Jurkat, Clone E6-1 (cell line): ENCODE measurements at places on chromosomes 4 and X.
A peak's percentile ranks its signal among the peaks of the same experiment; 100 is the strongest.

- no peak for DNase-seq
Measured at GRCh38 chr4:155042014-155042413, 166.4 kb upstream of the NPY2R start.

DNA sequence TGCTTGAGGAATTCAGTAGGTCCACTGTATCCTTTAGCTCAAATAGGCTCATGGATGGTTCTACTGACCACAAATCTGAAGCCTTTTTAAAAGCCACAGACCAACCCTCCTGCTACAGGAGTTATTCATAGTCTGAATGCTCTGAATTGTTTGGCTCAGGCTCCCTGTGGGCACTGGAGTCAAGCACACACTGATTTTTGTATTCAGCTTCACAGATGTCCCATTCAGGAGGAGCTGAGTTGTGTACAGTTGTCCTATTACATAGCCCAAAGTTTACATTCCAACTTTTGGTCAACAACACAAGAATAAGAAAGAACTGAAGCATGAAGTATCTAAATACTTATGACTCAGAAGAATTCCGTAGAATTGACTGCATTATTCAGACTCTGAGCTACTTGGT lies 243.9 kb downstream of the UNC5C start:
- no peak for DNase-seq

- DNase-seq = peak; percentile 23
Measured at GRCh38 chrX:66731398-66731797, 92.5 kb upstream of the EDA2R start.

DNA sequence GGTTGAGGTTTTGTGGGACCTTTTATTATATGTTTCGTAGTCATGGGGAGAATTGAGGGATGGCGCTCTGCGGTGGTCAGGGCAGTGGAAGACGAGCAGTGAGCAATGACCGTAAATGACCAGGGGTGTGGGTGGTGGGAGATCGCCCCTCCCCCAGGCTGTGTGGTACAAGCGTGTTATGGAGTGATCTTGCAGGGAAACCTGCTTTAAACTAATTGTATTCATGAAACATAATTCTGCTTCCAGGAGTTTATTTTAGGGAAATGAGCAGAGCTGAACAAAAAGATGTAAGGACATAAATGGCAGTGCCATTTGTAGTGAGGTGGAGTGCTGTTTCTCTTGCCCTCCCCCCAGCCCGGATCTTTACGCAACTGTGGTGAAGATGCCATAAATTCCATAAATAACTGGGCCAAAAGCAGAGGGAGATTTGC lies 20.2 kb downstream of the GYG2 start:
- DNase-seq = no peak

GRCh38 chr4:185755451-185755850 lies 56.5 kb downstream of the SORBS2 start:
- no peak for DNase-seq

GRCh38 chr4:36230534-36230933 lies 13.8 kb downstream of the ARAP2 start:
- DNase-seq = no peak

DNA sequence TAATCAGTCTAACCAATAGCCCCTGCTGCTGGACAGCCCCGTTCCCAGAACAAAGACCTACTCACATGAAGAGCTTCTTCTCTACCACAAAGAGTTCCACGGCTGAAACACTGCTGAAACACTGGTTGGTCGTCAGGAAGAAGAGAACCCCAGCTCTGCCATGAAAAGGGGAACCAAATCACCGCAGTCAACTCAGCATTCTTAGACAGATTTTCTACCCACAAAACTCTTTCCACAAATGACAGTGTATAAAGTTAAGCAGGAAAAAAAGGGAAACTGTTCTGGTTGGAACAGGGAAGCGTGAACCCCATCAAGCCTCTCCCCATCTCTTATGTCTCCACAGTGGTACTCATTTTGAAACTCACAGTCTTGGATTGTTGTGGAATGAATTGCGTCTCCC lies 57.3 kb downstream of the ABCG2 start:
- DNase-seq = no peak

- no peak for DNase-seq
Measured at GRCh38 chr4:125891597-125892258, 577.0 kb downstream of the FAT4 start.

DNA sequence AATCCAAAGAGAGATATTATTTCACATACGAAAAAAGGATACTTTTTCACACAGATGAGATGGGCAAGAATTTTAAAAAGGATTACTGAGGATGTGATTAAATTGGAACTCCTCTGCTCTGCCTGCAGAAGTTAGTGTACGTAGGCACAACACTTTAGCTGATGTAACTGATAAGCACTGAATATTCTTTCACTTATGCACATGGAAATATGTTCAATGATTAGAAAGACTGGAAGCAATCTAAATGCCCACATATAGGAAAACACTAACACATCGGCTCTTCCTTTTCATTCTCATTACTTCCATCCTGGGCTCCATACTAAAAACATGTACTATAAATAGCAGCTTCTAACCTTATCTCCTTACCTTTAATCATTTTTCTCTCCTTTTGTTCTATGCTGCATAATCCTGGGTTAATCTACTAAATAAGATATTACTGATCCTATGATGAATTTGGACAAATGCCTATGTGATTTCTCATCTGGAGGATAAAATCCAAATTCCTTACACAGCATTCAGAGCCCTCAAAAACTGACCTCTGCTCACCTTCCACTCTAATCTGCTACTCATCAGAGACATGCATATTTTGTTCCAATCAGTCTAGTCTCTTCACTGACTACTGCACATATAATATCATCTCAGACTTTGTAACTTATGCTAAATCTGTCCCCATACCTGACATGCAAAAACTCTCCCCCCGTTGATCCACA lies 197.8 kb downstream of the PDGFC start:
- DNase-seq = no peak
